Mucosa of gallbladder (tissue), 1 donor: ENCODE measurements at places on chromosomes 3 and 15. TPM values are rescaled to one million over a fixed set of nuclear protein-coding genes. Genes with fewer than 3 reads are reported as not detected.

The PTX3 gene
- 1.4 TPM for total RNA-seq

The MLH1 gene
- total RNA-seq = 30.0 TPM

The RFT1 gene
- 21.3 TPM for total RNA-seq

The PDE12 gene
- total RNA-seq = 24.3 TPM

The ISLR2 gene
- total RNA-seq = 1.8 TPM

The STAB1 gene
- 222 TPM for total RNA-seq
